ENCODE measurements at places on chromosomes 5 and 9.

- no peak for DNase-seq
Observed at GRCh38 chr5:38319491-38319890, 61.1 kb downstream of the EGFLAM start.

GRCh38 chr5:159805021-159805420 lies 111.3 kb upstream of the ADRA1B start:
- DNase-seq: peak; percentile 70

DNA sequence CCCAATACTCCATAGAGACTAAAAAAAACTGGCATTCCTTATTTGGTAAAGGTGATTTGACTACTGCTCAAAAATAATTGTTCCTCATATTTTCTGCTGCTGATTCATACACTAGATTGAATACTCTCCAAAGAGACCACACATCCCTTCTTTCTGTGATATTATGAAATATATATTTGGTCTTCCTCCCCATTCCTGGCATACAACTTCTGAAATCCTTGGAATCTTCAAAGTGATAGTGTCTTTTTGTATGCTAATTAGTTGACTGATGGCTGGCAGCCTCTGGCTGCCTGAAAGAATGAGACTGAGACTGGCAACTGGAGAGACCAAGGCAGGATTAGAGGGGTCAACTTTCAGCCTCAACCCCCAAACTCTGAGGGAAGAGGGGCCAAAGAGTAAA lies 348.0 kb upstream of the RFX3 start:
- DNase-seq: no peak

GRCh38 chr5:73733219-73733618 lies 107.2 kb downstream of the ARHGEF28 start:
- DNase-seq: no peak

- peak; percentile 75 for DNase-seq
Observed at GRCh38 chr5:154273028-154273617, 82.6 kb downstream of the GALNT10 start.

- peak; percentile 40 for DNase-seq
Observed at GRCh38 chr9:534886-535285, 306.6 kb upstream of the DMRT1 start.

DNA sequence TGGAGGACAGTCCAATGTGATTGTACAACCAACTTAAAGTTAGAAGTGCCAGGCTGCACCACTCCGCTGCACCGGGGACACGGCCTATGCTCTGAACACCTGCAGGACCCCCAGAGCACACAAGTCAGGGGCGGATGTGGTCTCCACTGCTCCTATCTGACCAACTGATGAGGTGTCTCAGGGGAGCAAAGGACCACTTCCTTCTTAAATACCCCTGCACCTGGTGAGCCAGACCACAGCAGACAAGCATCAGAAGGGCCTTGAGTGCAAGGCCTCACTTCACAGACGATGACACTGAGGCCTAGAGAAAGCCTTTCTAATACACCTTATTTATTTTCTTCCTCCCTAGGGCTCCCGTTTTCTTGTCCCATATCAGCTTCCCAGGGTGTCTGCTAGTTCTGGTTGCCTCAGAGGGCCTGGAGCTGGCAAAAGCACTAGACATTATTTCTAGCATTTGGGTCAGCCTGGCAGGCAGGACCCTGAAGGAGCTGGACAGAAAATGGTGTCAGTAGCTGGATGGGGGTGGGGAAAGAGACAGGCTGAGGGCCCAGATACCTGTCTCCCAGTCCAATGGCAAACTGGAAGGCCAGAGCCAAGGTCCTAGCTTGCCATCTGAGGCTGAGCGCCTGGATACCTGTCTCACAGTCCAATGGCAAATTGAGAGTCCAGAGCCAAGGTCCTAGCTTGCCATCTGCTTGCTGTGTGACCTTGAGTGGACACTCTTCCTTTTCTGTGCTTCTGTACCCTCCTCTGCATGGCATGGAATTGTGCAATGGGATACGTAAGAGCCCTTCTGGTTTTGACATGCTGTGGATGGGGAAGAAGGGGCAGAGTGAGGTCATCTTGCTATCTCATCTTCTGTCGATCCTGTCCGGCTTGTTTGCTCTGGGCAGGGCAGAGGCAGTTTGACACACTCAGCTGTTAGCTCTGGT lies 9.0 kb downstream of the CCDC69 start:
- no peak for DNase-seq

DNA sequence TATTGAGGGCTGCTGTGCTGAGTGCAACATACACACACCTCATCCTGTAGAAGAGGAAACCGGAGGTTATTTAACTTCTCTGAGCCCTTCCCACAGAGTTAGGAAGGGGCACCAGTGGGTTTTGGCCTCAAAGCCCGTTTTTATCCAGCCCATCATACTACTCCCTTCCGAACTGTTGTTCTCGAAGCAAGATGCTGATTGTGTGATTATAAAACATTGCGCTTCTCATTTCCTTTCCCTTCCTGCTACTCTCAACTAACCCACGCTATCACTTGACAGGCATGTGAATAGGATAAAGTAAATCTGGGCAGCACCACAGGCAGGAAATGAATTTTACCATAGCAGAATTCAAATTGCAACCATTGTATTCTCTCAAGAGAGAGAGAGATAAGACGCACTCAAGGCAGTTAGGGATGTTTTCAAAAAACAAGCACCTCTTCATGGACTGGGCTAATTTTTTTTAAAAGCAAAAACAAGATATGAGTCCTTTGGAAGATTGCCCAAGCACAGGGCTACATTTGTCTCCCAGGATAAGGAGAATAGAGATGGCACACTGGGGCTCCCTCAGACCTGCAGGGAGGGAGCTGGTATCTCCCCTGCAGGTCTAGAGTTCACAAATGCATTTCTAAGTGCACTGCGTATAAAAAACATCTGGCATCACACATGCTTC lies 52.6 kb downstream of the GNA14 start:
- DNase-seq: no peak

DNA sequence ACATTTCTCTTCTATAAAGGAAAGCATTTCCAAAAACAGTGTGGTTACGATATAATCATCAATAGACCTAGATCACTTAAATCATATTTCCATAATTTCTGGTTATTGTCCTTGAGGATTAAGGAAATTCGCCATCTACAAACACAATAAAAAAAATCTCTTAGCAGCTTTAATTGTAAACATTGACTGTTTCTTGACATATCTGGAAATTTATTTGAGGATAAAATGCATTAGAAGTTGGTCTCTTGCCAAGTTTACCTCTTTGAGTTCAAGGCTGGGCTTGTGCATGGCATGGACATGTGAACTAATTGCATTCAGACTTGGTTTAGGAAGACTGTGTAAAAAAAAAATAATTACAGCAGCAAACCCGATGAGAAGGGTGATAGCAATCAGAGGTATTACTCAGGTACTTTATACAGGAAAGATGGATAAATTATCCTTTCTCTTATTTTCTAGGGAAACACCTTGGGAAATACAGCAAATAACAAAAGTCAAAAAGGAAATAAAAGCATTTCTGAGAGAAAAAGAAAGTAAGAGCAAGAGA lies 237.9 kb downstream of the SLF1 start:
- no peak for DNase-seq

- peak; percentile 36 for DNase-seq
Observed at GRCh38 chr5:169169783-169170182, 131.2 kb downstream of the SLIT3 start.

DNA sequence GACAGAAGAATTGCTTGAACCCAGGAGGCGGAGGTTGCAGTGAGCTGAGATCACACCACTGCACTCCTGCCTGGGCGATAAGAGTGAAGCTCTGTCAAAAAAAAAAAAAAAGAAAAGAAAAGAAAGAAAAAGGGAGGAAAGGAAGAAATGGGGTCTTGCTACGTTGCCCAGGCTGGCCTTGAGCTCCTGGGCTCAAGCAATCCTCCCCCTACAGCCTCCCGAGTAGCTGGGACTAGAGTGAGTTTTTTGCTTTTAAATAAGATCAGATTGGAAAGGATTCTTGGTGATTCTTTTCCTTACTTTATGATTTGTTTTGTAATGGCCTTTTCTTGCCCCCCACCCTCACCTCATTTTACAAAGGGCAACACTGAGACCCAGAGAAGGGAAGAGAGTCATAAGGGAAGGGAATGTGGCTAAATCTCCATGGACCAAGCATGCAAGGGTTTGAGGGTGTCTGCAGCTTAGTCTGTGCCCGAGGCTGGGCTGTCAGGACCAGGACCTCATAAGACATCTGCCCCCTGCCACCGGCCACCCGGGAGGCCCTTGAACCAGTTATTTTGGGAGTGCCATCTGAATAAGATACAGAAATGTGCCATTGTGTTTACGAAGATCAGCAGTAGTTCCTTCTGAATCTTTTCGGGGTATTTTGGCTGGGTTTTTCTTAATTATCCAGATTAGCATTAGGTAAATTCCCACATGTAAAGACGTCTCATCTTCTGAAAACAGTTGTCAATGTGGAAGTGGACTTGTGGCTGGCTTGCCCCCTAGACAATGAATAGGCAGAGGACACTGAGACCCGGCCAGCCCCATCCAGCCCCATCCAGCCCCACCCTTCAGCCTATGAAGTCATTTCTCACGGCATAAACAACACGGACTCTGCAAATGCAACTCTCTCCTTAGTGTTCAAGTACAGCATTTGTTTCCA lies 44.5 kb upstream of the GRHPR start:
- DNase-seq: no peak

DNA sequence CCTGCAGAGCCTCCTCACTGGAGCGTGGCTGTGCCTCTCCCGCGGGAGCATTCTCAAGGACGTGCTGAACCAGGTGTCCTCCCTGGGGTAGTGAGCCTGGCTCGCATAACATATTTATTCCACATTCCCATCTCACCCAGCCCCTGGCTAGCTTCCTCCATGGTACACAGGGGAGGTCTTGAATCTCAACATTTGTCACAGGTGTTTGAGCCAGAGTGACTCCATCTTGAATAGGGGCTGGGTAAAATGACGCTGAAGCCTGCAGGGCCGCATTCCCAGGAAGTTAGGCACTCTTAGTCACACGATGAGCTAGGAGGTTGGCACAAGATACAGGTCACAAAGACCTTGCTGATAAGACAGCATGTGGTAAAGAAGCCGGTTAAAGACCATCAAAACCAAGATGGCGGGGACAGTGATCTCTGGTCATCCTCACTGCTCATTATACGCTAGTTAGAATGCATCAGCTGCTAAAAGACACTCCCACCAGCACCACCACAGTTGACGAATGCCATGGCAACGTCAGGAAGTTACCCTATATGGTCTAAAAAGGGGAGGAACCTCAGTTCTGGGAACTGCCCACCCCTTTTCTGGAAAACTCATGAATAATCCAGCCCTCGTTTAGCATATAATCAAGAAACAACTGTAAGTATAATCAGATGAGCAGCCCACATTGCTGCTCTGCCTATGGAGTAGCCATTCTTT lies 273.8 kb upstream of the IRX4 start:
- no peak for DNase-seq

DNA sequence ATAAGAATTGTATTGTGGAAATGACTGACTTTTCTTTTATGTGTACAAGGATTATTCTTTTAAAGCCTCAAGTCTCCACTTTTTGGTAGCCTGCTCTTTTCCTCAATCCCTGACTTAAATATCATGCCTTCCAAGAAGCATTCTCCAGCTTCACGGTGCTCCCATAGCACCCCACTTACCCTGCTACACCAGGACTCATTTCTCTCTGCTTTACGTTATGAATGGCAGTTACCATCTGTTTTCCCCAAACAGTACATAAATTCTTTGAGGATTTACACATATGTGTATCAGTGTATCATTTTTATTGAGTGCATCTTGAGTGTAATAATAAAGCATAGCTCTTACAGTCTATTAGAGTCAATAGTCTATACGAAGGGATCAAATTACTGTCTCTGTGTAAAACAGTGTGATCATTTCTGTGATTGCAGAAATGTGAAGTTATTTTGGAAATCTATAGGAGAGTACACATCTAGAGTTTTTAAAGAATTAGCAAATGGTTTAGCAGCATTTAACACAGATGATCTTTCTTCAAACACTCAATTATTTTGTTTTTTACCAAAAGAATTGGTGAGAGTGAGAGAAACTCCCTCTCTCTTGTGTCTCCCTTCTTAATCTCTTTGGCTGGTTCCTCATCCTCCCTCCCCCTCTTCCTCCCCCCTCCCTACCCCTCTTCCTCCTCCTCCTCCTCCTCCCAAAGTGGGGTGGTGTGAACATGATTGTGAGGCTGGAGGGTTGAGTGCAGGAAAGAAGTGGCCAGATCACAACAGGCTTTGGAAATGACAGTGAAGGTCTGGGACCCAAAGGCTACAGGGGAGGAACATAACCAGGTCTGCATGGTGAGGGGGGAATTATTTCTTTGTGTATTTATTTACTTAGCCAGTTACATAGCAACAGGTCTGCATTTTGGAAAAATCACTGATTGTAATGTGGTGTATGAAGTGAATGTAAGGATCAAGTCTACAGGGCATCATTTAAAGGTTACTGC lies 27.6 kb upstream of the ECM2 start:
- peak; percentile 40 for DNase-seq

DNA sequence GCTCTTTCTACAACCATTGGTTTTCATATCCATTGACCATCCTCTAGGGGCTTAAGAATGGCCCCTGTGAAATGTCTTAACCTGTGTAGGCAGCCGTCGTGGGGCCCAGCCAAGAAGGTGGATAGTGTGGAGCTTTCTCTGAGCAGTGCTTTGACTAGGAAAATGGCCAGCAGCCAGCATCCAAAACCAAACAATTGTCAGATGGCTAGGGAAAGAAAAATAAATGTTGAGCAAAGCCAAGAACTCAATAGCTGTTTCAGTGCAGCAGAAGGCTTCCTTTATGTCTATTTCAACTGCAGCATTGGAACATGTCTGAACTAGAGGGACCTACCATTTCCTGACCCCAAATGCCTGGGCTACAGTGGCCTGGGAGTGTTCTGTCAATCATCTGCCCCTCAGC lies 374.9 kb downstream of the TLE4 start:
- DNase-seq: no peak

DNA sequence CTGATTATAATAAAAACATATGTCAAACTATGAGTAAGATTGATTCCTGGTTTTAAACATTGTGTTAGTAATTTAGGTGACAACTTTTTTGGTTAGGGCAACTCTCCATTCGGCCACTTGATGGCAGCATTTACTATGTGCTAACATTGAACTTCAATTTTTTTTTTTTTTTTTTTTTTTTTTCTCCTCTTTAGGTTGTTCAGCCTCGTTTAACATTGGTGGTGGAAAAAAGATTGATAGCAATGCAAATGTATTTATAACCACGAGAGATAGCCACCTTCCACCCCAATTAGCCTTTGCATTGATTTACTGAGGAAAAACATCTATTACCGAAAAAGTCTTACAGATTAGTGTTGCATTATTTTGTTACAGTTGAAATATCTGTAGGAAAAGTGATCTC lies 159.1 kb downstream of the CSNK1G3 start:
- peak; percentile 63 for DNase-seq

DNA sequence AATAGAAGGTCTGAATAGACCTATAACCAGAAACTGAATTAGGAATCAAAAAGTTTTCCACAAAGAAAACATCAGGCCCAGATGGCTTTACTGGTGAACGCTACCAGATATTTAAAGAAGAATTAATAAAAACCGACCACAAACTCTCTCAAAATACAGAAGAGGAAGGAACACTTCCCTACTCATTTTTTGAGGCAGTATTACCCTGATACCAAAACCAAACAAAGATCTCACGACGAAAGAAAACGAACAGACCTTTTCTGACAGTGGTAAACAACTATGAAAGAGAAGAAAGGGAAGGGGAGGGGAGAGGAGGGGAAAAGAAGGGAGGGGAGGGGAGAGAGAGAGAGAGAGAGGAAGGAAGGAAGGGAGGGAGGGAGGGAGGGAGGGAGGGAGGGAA lies 13.5 kb downstream of the B4GALT1 start:
- no peak for DNase-seq

- DNase-seq: no peak
Observed at GRCh38 chr9:96501633-96502538, 51.9 kb downstream of the HABP4 start.

Measured in femur (tissue), 1 donor.